Esophagus muscularis mucosa (tissue), 4 donors: ENCODE measurements at places on chromosomes 3 and 15. TPM values are rescaled to one million over a fixed set of nuclear protein-coding genes. Genes with fewer than 3 reads are reported as not detected.

Gene CYP8B1
- total RNA-seq, result not detected

Gene TNIK
- total RNA-seq, result 30.3 TPM

Gene PLA2G4D
- not detected for total RNA-seq

Gene ADAMTS7
- 2.6 TPM for total RNA-seq

Gene FANCD2OS
- total RNA-seq, result not detected

Gene SOX14
- total RNA-seq, result not detected

Gene ARHGEF3
- 9.0 TPM for total RNA-seq

Gene FBXL22
- total RNA-seq, result 39.8 TPM

Gene SATB1
- total RNA-seq, result 87.4 TPM

Gene DNAH1
- 3.4 TPM for total RNA-seq

Gene ASB7
- 12.8 TPM for total RNA-seq

Gene WDR72
- not detected for total RNA-seq

Gene AMT
- 5.8 TPM for total RNA-seq

Gene ERICH6
- total RNA-seq, result not detected

Gene CIB2
- 14.1 TPM for total RNA-seq

Gene GNAT1
- total RNA-seq, result not detected

Gene SOX2
- total RNA-seq, result 2.5 TPM

Gene FBXW12
- 0.65 TPM for total RNA-seq

Gene TMC3
- 0.52 TPM for total RNA-seq

Gene RNF7
- 62.3 TPM for total RNA-seq

Gene TICRR
- total RNA-seq, result not detected

Gene SSUH2
- total RNA-seq, result not detected

Gene COL8A1
- 139 TPM for total RNA-seq

Gene TM6SF1
- total RNA-seq, result 7.8 TPM
